ENCODE measurements at places on chromosomes 11 and 22.
A peak's percentile ranks its signal among the peaks of the same experiment; 100 is the strongest.

GRCh38 chr11:110349138-110349996 lies 53.0 kb upstream of the RDX start:
- DNase-seq, result no peak

GRCh38 chr11:40160418-40160817 lies 1299.0 kb downstream of the LRRC4C start:
- DNase-seq, result no peak

DNA sequence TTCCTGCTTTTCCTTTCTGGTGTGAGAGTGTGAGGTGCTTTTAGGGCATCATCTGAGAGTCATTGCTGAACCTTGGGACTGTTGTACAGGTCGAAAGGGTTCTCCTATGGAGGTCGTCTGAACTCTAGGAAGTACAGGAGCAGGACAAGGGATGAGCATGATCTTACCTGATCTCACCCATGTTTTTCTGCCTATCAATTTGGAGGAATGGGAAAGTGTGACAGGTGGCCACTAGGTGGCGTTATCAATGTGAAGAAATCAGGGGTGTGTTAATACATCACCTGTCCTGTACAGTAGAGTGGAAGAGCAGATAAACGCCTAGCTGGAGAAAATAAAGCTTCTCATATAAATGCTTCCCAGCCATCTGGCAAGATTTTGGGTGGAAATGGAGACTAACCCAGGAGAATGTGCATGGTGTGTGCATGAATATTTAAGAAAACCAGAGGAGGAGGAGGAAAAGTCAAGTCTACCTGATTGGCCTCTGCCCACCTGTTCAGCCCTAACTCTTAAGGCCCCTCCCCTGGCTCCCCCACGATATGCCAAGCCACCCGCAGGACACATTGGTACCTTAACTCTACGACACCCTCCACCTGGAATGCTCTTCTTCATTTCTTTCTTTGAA lies 72.0 kb upstream of the NARS2 start:
- DNase-seq, result peak; percentile 31

DNA sequence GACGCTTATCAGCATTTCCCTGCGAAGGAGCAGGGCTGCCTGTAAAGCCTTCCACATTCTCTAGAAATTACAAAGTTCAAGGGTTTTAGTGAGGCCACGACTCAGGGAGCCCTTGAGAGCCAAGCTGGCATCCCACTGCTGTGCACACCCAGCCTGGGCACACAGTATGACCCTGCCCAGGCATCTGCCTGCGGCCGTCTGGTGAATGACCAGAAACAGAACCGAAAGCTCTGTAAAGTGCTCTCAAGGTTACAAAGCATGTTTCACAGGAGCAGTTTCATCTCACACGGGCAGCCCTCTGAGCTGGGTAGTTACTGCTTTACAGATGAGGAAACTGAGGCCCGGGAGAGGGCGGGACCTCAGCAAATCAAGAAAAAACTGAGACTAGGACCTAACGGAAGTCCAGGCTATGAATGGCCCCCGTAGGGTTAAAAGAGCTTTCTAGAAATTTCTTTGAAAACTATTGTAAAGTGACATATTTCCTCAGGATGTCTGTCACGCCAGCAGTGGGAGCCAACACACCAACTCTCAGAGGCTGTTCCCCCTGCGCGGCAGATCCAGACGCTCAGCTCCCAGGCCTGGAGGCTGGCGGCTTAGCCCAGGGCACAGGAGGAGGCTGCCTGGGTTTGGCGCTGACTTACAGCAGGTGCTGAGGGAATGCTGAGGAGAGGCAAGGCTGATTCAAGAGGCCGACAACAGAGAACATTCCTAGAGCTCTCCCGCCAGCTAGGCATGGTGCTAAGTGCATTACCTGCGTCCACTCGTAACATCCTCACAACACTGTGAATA lies 7.7 kb upstream of the TCF20 start:
- DNase-seq, result no peak

GRCh38 chr22:40243891-40244290 lies 66.2 kb downstream of the TNRC6B start:
- DNase-seq, result no peak

- DNase-seq, result no peak
Measured at GRCh38 chr11:61041755-61042518, 60.4 kb upstream of the CD5 start.

DNA sequence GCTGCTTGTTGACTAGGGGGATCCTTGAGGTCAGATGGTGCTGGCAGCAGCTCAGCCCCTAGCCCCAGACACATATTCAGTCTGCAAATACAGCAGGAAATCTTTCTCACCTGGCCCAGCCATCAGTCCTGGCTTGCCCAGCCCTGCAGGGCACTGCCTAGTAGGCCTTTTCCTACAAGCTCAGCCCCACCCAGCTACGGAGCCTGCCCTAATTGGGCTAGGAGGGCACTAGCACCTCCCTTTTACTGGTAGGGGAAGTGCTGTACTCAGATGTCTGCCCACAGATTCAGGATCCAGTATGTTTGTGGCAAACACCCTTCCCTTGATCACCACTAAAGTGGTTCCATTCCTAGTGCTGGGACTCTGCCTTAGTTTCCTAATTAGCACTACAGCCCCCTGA lies 257.1 kb upstream of the CADM1 start:
- no peak for DNase-seq

- peak; percentile 58 for DNase-seq
Measured at GRCh38 chr11:66337103-66337899, 1.1 kb upstream of the RIN1 start.

DNA sequence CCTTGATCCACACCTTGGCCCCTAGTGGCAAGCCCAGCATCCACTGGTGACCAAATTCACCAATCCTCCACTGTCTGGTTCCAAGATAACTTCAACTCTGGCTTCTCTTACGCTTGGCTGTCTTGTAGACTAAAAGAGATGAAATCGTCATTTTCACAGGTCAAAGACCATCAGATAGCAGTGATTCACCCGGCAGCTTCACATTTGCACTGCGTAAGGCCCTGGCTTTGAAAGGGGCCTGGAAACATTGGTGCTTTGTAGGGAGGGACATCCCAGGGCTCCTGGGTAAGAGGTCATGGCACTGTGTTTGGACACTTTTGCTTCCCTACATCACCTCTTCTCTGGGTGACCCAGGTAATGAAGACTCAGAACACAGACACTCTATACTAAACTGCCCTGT lies 30.1 kb upstream of the FADD start:
- peak; percentile 13 for DNase-seq

DNA sequence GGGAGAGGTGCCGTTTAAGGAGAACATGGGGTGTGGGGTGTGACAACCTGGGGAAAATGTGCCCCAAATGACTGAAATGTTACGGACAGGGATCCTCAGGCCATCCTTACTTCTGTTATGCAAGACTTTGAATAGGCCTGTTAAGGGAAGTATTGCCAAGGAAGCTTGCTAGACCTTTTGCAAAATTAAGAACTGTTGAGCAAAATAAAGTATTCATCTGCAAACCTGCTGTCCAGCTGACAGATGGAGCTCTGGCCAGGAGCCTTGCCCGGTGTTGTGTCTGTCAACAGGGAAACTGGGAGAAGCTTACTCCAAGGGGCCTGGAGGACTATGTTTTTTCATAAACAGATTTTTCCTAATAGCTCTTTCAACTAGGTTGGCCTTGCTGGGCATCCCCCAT lies 48.0 kb downstream of the FAT3 start:
- no peak for DNase-seq
